ENCODE measurements at places on chromosomes 13 and 19. TPM values are rescaled to one million over a fixed set of nuclear protein-coding genes. Genes with fewer than 3 reads are reported as not detected.

Gene ABCA7
- polyA plus RNA-seq, result 2.2 TPM

Gene PINLYP
- polyA plus RNA-seq, result 5.1 TPM

Gene SCGB2B2
- polyA plus RNA-seq, result not detected

Gene FOXA3
- polyA plus RNA-seq, result not detected

Gene TSHZ3
- polyA plus RNA-seq, result 11.3 TPM

DNA sequence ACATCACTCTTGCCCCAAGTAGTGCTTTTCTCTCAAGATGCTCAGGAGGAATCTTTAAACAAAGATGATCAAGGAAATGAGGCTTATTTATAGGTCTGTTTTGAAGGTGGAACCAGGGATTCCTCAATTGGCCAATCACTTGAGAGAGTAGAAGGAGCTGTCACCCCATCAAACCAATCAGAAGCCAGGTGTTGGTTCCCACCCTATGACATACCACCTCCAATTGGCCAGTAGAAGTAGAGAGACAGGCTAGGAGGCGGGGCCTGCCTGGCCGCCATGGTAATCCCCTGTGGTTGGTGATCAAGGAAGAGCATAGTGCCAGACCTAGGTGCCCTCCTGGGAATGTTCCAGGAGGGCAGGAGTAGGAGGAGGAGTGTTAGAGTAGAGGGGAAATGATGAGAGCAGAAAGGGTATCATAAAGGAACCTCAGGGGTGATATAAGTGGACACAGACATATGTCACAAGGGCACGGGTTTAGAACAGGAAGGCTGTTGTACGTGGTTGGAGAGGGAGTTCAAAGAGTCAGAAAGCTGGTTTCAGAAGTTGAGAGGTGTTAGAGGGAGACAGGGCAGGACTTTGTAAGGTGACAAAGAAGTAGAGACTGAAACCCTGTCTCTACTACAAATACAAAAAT, 10.5 kb downstream of the PMIS2 start:
- H3K4me3 ChIP-seq, result no peak overlapping the region
- H3K36me3 ChIP-seq, result no peaks in the 10 kb centered on the region
- H3K4me1 ChIP-seq, result no peaks in the 10 kb centered on the region
- no peak overlapping the region for H3K27ac ChIP-seq

DNA sequence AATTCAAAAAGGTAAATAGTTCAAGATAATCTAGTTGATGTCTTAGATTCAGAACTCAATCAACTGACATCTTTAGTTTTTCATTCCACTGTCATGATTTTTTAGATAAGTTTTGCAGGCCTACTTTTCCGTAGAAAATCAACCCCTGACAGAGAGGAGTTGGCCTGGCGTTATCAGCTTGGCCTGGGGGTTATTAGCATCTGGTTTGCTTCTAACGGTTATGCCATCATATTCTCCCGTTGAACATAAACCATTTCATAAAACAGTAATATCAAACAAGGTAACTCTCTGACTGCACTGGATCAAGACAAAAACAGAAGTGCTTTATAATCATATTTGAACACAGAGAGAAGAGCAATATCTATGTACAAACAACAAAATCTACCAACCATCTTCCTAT, 130.8 kb upstream of the PCDH20 start:
- H3K4me3 ChIP-seq, result no peak overlapping the region
- H3K36me3 ChIP-seq, result no peaks in the 10 kb centered on the region
- H3K27ac ChIP-seq, result no peak overlapping the region
- H3K27me3 ChIP-seq, result no peaks in the 10 kb centered on the region
- DNase-seq, result no peak

DNA sequence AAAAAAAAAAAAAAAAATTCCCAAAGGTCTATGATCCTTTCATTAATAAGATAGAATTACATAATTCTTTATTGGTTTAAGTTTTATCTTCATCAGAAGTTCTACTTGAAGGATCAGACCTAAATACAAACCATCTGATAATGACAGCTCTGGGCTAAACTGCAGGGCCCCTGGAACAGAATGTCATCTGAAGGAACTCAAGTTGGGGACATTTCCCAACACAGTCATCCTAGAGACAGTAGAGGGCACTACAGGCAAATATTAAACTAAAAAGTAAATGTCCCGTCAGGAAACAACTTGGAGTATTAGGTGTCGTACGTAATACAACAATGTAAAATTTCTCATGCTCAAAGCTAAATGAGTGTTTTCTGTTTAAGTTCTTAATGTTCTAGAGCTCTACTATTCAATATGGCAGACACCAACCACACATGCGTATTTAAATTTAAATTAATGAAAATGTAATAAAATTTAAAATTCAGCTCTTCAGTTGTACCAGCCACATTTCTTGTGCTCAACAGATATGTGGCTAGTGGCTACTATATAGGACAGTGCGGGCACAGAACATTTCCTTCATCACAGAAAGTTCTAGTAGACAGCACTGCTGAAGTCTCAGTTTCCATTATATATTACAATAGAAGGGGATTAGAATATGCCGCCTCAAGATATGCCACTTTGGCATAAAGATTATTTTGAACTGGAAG, 21.8 kb upstream of the NAXD start:
- no peaks in the 10 kb centered on the region for H3K36me3 ChIP-seq
- H3K4me1 ChIP-seq, result no peaks in the 10 kb centered on the region
- no peak overlapping the region for H3K4me3 ChIP-seq
- H3K27me3 ChIP-seq, result no peaks in the 10 kb centered on the region
- peak; percentile 73 for DNase-seq

GRCh38 chr19:10927730-10928562, 493 bp downstream of the YIPF2 start:
- peaks cover 13% of the 10 kb centered on the region for H3K36me3 ChIP-seq
- H3K27ac ChIP-seq, result peak overlapping the region; percentile 69
- H3K4me3 ChIP-seq, result peak overlapping the region; percentile 84
- no peaks in the 10 kb centered on the region for H3K27me3 ChIP-seq
- H3K4me1 ChIP-seq, result peaks cover 5% of the 10 kb centered on the region

DNA sequence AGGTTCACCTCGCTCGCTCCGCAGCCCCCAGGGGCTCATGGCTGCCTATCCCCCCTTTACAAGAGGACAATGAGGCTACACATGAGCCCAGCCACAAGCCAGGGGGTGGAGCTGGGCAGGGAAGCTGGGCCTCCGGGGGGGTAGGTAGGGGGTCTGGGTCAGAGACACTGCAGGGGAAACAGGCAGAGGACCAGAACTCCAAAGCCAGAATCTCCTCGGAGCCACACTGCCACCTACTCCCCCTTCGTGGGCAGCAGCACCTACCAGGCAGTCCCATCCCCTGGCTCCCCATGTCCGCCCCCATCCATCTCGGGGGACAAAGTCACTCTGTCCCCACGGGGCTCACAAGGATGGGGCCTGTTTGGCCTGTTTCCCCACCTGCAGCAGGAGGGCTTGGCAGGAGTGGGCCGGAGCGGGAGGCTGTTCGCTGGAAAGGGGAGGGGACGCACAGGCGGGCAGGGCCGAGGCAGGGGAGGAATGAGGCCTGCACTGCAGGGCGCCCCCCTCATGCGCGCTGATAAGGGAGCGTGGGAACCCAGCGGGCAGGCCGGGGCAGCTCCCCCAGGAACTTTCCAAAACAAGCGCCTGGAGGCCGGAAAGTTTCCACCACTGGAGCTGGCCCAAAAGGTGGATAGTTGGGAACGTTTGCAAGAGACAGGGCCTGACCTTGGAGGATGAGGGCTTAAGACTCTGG, 545 bp upstream of the ISYNA1 start:
- H3K36me3 ChIP-seq, result peaks cover 13% of the 10 kb centered on the region
- DNase-seq, result no peak
- peaks cover 7% of the 10 kb centered on the region for H3K4me1 ChIP-seq
- no peaks in the 10 kb centered on the region for H3K27me3 ChIP-seq
- no peak overlapping the region for H3K4me3 ChIP-seq

GRCh38 chr13:106753251-106753650, 185.3 kb upstream of the ARGLU1 start:
- no peaks in the 10 kb centered on the region for H3K27me3 ChIP-seq
- H3K36me3 ChIP-seq, result no peaks in the 10 kb centered on the region
- no peak overlapping the region for H3K4me3 ChIP-seq
- DNase-seq, result no peak

DNA sequence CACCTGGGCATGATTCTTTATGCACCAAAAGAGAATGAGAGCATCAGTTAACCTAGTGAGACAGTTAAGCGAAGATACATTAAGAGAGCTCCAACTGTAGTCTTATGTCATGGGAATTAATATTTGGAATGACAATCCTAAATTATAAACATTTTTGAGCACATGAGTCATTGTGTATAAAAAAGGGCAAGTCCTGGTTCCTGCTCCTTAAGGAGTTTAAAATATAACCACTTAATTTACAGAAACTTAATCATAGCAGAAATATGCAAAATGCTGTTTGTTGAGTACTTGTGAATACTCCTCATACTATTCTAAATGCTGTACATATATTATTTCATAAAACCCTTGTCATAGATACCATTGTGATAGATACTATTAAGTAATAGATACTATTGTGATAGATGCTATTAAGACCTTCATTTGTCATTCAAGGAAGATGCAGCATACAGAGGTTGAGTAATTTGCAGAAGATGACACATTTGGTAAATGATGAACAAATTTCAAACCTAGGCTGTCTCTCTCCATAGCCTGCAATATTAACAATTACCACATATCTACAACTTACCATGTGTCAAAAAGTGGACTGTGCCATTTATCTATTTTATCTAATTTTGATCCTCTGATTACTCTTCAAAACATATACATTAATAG, 301.0 kb downstream of the TBC1D4 start:
- H3K27me3 ChIP-seq, result no peaks in the 10 kb centered on the region
- H3K36me3 ChIP-seq, result no peaks in the 10 kb centered on the region
- peaks cover 6% of the 10 kb centered on the region for H3K4me1 ChIP-seq

- peaks cover 2% of the 10 kb centered on the region for H3K36me3 ChIP-seq
- H3K27ac ChIP-seq, result no peak overlapping the region
- H3K4me1 ChIP-seq, result peaks cover 14% of the 10 kb centered on the region
- no peaks in the 10 kb centered on the region for H3K27me3 ChIP-seq
Observed at GRCh38 chr19:16445238-16446107, 26.3 kb downstream of the EPS15L1 start.

GRCh38 chr13:27619728-27620376, 477 bp downstream of the LNX2 start:
- H3K4me1 ChIP-seq, result peaks cover 3% of the 10 kb centered on the region
- H3K27me3 ChIP-seq, result no peaks in the 10 kb centered on the region
- DNase-seq, result peak; percentile 29
- H3K36me3 ChIP-seq, result peaks cover 2% of the 10 kb centered on the region
- peak overlapping the region; percentile 79 for H3K4me3 ChIP-seq
- peak overlapping the region; percentile 56 for H3K27ac ChIP-seq

GRCh38 chr13:44758630-44759383, 182.7 kb upstream of the TSC22D1 start:
- peak; percentile 84 for DNase-seq
- H3K4me1 ChIP-seq, result peaks cover 3% of the 10 kb centered on the region
- H3K4me3 ChIP-seq, result no peak overlapping the region
- H3K36me3 ChIP-seq, result no peaks in the 10 kb centered on the region
- H3K27ac ChIP-seq, result peak overlapping the region; percentile 73

DNA sequence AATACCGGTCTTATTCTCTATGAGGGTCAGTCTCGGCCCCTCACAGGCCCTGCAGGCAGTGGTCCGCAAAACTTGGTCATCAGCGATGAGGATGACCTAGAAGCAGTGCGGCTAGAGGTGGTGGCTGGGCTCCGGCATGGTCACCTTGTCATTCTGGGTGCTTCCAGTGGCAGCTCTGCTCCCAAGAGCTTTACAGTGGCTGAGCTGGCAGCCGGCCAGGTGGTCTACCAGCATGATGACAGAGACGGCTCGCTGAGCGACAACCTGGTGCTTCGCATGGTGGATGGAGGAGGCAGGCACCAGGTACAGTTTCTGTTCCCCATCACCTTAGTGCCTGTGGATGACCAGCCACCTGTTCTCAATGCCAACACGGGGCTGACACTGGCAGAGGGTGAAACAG, 1.8 kb downstream of the FREM2 start:
- DNase-seq, result no peak
- no peak overlapping the region for H3K27ac ChIP-seq
- no peak overlapping the region for H3K4me3 ChIP-seq
- H3K4me1 ChIP-seq, result no peaks in the 10 kb centered on the region

GRCh38 chr13:46184277-46184699, 2.3 kb upstream of the LCP1 start:
- H3K36me3 ChIP-seq, result no peaks in the 10 kb centered on the region
- H3K4me1 ChIP-seq, result no peaks in the 10 kb centered on the region
- H3K4me3 ChIP-seq, result no peak overlapping the region
- H3K27me3 ChIP-seq, result no peaks in the 10 kb centered on the region

- no peak for DNase-seq
- no peak overlapping the region for H3K27ac ChIP-seq
- no peaks in the 10 kb centered on the region for H3K27me3 ChIP-seq
Observed at GRCh38 chr19:47623921-47624391, 15.0 kb downstream of the BICRA start.

DNA sequence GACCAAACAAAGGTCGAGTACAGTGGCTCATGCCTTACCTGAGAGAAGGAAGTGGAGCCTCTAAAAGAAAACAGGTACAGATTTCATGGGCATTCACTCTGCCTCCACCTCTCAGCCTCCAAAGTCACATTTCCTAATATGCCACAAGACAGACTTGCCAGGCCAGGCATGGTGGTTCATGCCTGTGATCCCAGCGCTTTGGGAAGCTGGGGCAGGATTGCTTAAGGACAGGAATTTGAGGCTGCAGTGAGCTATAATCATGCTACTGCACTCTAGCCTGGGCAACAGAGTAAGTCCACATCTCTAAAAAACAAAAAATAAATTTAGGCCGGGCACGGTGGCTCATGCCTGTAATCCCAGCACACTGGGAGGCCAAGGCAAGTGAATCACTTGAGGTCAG, 10.9 kb upstream of the DNMT1 start:
- no peaks in the 10 kb centered on the region for H3K4me1 ChIP-seq
- H3K27ac ChIP-seq, result no peak overlapping the region
- H3K27me3 ChIP-seq, result no peaks in the 10 kb centered on the region
- DNase-seq, result no peak

GRCh38 chr13:40985381-40986100, 33.6 kb downstream of the ELF1 start:
- H3K4me3 ChIP-seq, result no peak overlapping the region
- no peaks in the 10 kb centered on the region for H3K36me3 ChIP-seq

- no peaks in the 10 kb centered on the region for H3K27me3 ChIP-seq
- H3K4me3 ChIP-seq, result peak overlapping the region; percentile 26
- H3K36me3 ChIP-seq, result no peaks in the 10 kb centered on the region
Observed at GRCh38 chr19:38263689-38264485, 486 bp upstream of the SPINT2 start.

- no peaks in the 10 kb centered on the region for H3K4me1 ChIP-seq
- H3K27me3 ChIP-seq, result no peaks in the 10 kb centered on the region
- H3K4me3 ChIP-seq, result no peak overlapping the region
- peak; percentile 91 for DNase-seq
- H3K36me3 ChIP-seq, result no peaks in the 10 kb centered on the region
Observed at GRCh38 chr13:107373551-107373950, 805.6 kb upstream of the ARGLU1 start.

DNA sequence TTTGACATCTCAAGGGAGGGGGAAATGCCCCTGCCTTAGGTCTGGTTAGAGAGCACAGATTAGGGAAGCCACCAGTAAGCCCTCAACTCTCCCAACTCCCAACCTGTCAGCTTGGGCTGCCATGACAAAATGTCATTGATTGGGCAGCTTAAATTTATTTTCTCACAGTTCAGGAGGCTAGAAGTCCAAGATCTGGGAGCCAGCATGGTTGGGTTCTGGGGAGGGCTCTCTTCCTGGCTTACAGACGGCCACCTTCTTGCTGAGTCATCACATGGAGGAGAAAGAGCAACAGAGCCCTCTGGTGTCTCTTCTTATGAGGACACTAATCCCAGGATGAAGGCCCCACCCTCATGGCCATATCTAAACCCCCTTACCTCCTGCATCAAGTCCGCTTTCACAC, 24.2 kb downstream of the C19orf12 start:
- H3K27me3 ChIP-seq, result no peaks in the 10 kb centered on the region
- peaks cover 9% of the 10 kb centered on the region for H3K4me1 ChIP-seq
- H3K27ac ChIP-seq, result no peak overlapping the region
- H3K36me3 ChIP-seq, result no peaks in the 10 kb centered on the region
- no peak overlapping the region for H3K4me3 ChIP-seq
- DNase-seq, result peak; percentile 34
